Foreskin keratinocyte (primary cell): ENCODE measurements at places on chromosomes 2 and 18. TPM values are rescaled to one million over a fixed set of nuclear protein-coding genes. Genes with fewer than 3 reads are reported as not detected.

- DNase-seq, result no peak
These were observed 348.4 kb upstream of the REG3G start for GRCh38 chr2:78676921-78677696.

DNA sequence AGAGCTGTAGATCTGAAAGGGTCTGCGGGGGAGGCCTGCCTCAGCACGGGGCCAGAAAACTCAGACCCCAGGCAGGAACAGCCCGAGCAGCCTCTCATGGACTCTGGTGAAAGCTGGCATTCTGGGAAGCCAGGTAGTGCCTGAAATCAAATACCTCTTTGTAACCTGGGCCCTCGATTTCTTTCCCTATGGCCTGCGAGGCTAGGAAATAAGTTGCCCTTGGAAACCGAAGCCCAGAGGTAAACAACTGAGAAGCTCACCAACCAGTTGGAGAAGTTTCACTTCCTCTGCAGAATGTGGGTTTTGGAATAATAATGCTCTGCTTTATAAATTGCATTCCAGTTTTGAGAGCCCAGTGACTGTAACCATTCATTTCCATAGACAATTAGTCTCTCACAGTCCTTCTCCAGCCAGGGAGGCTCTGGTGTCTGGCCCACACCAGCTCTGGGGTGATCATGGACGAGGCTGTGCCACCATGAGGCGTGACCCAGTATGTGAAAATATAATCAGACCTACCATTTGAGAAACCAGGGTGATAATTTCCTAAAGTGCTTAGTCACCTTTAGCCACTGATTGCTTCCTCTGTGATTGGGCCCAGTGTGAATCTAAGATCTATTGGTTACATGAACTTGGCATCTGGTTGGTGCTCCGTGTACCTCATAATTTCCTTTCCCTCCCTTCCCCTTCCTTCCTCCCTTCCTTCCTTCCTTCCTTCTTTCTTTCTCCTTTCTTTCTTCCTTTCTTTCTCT is 133.1 kb upstream of the PELI1 start:
- DNase-seq, result peak; percentile 74

The CARF gene
- 2.1 and 2.4 TPM in 2 replicates for total RNA-seq

DNA sequence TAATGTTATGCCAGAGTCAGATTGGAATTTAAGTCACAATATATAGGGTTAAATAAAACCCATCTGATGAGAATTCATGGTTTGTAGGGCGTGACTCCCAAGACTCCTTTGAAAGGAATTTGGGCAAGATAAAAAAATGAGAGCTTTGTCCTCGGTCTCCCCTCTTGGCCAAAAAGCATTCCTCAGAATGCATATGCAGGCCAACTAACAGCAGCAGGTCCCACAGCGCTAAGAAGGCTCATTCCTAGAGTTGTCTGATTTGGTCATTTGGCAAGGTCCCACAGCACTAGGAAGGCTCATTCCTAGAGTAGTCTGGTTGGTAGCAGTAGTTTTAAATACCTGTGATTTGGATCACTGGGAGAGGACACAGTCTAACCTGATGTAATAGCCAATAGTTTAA is 106.3 kb upstream of the B3GNT2 start:
- no peak for DNase-seq

The GKN2 gene
- total RNA-seq, result not detected in 2 replicates

The USP37 gene
- 11.7 and 13.1 TPM in 2 replicates for total RNA-seq

The CFAP65 gene
- not detected in 2 replicates for total RNA-seq

- no peak for DNase-seq
These were observed 79.9 kb downstream of the UXS1 start for GRCh38 chr2:106114166-106114565.

DNA sequence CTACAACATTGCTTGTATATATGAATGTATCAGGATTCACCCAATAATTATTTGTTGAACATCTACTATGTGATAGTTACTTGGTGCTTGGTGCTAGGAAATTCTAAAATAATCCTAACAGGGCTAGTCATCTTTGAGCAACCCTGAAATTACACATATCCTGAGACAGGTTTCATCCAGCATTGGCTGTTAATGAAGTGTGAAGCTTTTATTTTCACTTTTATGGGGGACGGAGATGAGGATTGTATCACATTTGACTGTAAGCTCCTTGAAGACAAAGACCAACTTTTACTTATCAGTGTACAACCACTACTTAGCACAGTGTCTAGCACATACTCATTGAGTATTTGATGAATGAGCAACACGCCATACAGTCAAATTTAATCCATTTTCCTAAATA is 6.8 kb upstream of the GALM start:
- no peak for DNase-seq

DNA sequence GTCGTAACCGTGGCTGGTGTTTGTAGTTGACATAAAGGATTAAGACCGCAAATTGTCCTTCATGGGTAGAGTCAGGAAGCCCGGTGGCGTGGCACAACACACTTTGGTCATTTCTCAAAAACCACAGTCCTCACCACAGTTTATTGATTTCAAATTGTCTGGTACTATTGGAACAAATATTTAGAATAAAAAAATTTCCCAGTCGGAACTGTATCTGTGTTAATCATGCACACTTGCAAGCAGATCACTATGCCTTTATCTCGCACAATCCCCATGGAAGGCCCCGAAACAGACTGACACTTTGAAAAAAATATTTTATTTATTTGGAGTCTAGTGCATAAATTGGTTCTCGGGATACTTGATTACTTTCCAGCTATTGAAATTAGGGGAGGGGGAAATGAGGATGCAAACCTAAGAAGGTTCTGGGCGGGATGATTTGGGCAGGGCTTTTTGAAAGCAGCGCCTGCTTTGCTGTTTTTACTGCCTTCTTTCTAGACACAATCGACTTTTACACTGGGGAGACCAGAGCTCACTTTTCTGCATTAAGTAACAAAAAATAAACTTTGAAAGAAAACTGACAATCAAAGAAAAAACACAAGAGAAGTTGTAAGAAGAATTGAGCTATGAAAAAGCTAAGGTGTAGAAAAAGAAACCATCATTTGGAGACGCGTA is 15.4 kb upstream of the HOXD1 start:
- no peak for DNase-seq

DNA sequence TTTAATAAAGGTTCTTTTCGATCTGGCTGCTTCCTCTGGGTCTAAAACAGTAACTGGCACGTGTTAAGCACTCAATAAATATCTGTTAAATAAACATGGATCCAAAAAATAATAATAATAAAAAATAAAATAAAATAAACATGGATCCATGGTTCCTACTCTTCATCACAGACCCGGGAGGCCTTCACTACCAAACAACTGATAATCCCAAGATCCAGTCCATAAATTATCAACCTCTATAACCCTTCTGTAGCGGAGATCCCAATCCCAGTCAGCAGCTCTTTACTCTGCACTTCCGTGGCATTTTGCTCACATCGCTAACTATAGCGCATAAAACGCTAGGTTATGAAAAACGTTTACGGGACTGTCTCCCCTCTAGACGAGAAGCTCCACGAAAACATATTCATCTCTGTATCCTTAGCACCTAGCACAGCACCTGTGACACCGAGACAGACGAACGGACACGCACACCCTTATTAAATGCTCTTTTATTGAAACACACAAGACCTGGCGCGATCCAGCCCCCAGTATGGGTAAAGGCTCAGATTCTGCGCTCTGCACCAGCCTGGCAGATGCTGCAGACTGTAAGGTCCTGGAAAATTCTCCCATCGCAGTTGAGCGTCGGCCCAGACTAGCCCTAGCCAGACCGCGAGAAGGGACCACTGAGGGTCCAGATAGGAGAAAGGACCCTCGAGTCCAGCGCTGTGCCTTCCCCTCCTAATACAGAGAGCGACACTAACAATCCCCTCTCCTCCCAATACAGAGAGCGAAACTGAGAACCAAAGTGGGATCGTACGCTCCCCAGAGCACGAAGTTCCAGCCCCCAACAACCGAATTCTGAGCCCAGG is 770 bp downstream of the NBAS start:
- peak; percentile 13 for DNase-seq

GRCh38 chr18:1544016-1544415 is 639.3 kb downstream of the ADCYAP1 start:
- DNase-seq, result no peak

The PSMA8 gene
- not detected in 2 replicates for total RNA-seq

The FAM117B gene
- 2.6 and 3.0 TPM in 2 replicates for total RNA-seq

DNA sequence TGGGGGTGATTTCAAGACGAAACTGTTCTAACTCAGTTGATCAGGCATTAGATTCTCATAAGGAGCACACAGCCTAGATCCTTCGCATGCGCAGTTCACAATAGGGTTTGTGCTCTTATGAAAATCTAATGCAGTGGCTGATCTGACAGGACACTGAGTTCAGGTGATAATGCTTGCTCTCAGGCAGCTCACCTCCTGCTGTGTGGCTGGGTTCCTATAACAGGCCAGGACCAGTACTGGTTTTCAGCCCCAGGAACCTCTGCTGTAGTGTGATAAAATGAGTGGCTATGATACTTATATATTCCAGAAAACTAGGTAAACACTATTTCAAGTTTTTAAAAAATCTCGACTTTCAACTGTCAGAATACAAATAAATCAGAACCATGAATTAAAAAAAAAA is 271.4 kb downstream of the GALNT13 start:
- DNase-seq, result no peak

- peak; percentile 22 for DNase-seq
These were observed 37.2 kb downstream of the THUMPD2 start for GRCh38 chr2:39741871-39742270.

The ANKRD30BL gene
- not detected in 2 replicates for total RNA-seq

DNA sequence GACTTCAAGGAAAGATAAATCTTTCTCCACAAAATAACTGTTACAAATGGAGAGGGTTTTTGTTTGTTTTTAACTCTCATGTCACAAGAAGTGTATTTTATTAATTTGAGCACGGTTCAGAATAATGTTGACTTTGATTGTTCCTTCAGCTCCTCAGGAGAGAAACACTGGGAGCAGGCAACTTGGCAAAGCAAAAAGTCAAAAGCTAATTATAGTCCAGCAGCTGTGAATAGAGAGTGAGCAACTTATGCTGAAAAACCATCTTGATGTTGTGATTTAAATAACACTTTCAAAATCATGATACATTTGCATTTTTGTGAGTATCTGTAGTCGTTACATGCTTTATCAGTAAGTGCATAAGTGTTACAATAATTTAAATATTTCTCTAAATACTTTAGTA is 37.5 kb upstream of the TTN start:
- DNase-seq, result no peak

GRCh38 chr2:85536479-85536878 is 2.5 kb upstream of the MAT2A start:
- no peak for DNase-seq

- no peak for DNase-seq
These were observed 38.8 kb upstream of the ACYP2 start for GRCh38 chr2:54076586-54076985.

- no peak for DNase-seq
These were observed 45.1 kb downstream of the PROC start for GRCh38 chr2:127463155-127463991.

The CYP27C1 gene
- 5.9 and 6.4 TPM in 2 replicates for total RNA-seq

DNA sequence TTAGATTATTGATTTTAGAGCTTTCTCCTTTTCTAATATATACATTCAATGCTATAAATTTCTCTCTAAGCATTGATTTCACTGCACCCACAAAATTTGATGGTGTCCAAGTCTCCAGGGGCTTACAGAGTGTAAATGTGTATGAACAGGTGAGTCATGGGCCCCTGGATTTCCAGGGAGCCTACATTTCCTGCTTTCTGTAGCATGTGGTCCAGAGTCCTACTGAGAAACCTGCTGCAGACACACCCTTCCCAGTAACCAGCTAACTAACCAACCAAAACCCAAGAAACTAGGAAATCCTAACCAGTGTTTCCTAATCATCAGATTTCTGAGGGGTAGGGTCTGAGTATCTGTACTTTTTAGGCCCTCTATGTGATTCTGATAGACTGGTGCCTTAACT is 39.5 kb upstream of the TANC1 start:
- DNase-seq, result no peak

DNA sequence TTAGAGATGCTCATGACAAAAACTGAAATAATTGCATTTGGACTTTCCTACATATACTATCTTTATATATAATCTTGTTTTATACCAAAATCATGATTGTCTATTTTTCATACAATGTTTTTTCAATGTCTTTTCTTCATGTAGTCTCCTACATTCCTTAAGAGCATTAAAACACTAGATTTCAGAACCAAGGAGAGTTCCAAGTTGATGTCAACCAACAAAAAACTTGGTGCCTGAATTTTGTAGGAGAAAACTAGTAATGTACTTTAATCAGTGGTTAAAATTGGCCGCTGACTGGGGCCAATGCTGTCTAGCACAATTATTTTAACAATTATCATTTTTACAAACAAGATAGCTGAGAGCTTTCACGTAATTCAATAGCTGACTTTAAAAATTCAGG is 678.8 kb downstream of the DCC start:
- peak; percentile 2 for DNase-seq

The NCKAP5 gene
- 1.3 and 3.0 TPM in 2 replicates for total RNA-seq

The EFEMP1 gene
- total RNA-seq, result 109 and 182 TPM in 2 replicates

- DNase-seq, result no peak
These were observed 111.3 kb downstream of the GALNT1 start for GRCh38 chr18:35692866-35693265.

The UNC80 gene
- under 0.01 and 0.07 TPM in 2 replicates for total RNA-seq

The SLC14A1 gene
- 0.25 TPM in 1 of 2 replicates, not detected in the other for total RNA-seq

DNA sequence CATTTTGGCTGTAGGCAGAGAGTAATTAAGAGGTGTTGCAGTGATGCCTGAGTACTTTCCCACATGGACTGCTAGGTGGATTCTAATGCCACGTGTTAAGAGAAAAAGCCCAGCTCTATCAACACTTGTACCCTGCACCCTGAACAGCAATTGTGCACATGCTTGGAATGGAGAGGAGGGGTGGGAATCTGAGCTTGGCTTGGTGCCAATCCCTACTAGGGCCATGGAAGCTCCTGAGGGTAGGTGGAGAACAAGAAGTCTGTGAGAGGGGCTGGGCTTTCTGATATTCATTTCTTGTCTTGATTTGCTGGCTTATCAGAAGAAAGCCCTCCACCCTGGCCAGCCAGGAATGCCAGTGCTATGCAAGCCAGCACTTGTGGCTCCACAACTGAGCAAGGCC is 292.2 kb downstream of the KCNS3 start:
- DNase-seq, result no peak

DNA sequence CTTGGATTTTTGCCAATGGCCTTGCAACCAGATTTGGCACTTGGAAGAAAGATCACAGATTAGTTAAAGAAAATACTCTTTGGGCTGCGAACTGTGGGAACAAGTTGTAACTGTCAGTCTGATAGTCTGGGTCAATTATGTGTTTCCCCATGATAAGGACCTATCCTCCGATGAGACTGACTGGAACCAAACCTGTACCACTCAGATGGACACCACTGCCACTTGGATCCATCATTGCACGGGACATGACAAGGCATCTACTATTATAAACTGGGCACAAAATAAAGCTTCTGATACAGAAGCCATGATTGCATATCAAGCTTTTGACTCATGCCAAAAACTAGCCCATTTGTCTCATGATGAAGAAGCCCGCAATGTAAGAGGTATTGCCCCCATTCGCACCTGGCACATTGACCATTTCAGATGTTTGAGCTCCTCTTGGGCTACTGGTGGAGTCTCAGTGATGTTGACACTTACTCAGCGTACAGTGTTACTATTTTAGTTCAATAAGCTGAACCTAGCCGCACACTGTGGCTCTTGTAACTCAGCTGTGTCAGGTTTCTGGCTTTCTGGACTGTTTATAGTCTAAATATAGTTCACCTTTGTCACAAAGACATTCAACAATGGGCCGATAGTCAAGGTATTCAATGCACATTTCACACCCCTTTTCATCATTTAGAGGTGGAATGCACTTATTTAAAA is 179.8 kb upstream of the RBBP8 start:
- DNase-seq, result no peak

GRCh38 chr2:62477573-62477972 is 28.4 kb downstream of the TMEM17 start:
- no peak for DNase-seq

GRCh38 chr2:161246281-161246680 is 61.9 kb upstream of the PSMD14 start:
- no peak for DNase-seq

The SERPINB13 gene
- total RNA-seq, result 5.9 and 6.0 TPM in 2 replicates

The PLB1 gene
- total RNA-seq, result 3.7 and 3.8 TPM in 2 replicates
